NCI-H2029 treated with DMSO at 0.1 percent for 48 hours (cell line): ENCODE measurements at places on chromosomes 2 and 18.
A peak's percentile ranks its signal among the peaks of the same experiment; 100 is the strongest.

GRCh38 chr2:11703700-11704099 is 33.7 kb upstream of the NTSR2 start:
- no peak for DNase-seq

DNA sequence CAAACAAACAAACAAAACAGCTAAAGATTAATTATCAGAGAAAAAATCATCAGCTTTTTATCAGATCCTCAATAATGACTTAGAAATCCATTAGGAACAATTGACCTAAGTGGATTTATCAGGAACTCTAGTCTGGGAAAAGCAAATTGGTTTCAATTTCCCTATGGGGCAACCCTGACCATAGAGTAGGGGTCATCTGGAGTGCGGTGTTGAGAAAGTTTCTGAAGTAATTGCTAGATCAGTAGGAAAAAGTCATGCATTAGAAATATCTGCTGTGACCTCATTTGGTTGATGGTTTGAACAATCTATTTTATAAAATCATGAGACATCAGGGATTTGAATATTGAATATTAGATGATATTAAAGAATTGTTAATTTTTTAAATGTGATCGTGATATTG is 507.9 kb downstream of the TXNL1 start:
- DNase-seq = no peak

DNA sequence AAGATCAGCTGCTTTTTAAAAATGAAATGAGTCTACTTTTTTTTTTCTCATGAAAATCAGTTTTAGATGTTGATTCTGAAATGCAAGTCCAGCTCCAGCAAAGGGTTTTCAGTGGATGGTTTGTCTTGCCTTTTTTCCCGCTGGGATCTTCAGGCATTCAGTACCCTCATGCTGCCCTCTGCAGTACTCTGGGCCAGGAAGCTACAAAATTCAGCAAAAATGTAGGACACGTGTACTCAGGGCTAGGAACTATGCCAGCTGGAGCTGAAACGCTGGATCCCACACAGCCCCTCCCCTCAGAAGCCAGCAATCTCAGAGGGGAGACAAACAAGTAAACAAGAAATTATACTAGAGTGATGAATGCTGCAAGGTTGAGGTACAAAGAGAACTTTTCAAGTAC is 97.3 kb downstream of the MMADHC start:
- no peak for DNase-seq

- peak; percentile 7 for DNase-seq
Observed at GRCh38 chr2:74250189-74250631, 51.8 kb downstream of the MTHFD2 start.

- DNase-seq = no peak
Observed at GRCh38 chr2:183037074-183037552, 1.1 kb downstream of the NCKAP1 start.

- peak; percentile 84 for DNase-seq
Observed at GRCh38 chr2:11866358-11867335, 120.2 kb downstream of the LPIN1 start.

DNA sequence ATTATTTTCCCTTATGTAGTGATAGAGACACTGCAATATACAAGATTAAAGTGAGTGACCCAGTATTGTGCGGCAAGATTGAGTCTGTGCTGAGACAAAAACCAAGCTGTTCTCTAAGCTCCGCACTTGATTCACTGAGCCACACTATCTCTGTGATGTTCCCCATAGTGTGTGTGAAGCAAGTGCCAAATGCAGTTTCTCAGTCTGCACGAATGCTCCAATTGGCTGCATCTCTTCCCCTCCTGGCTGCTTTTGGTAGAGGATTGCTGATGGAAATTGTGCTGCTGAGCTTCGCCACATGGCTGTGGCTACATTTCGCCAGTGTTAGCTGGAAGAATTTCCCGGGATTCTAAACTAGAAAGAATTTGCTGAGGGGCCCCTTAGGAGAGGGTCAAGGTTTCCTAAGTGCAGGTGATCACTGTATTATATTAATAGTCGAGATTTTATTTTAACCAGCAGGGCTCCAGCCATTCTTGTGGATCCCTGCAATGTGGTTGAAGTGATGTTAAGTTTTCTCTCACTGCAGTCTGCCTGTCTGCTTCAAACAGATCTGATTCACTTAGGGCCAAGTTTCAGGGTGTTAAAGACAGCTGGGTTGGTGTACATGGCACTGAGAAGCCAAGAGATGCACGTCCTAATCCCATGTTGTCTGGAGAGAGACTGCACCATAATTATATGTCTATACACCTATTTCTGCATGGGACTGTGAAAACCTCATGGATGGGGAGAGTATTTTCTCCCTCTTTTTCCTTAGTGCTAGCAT is 317.2 kb downstream of the DCC start:
- DNase-seq = no peak

DNA sequence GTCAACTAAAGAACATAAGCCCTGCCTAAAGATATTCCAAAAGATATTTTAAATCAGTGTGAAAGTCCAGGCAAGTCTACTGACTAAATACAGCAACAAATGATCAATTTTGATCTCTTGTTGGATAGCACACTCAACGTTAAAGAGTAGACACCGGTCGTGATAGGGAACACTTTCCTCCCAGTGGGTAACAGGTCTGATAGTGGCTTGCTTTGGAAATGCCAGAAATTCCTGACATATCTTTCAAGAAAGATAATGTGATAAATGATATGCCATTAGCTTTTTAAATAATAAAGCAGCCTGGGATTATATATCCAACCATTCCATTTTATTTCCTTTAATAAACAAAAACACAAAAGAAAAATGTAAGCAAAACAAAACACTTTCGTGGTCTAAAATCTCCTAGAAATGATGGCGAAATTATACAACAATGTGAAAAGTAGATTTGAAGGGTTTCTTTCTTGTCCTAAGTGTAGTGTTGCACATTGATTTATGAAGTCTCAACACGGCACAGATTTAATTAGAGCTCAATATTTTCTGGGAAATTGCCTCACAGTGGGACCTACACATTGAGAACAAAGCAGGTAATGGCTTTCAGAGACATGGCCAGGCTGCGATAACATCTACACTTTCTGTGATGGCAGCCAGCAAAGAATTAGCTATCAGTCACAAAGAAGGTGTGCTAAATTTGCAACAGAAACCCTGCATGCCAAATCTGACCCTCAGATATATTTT is 158.6 kb downstream of the PPP1R1C start:
- no peak for DNase-seq

DNA sequence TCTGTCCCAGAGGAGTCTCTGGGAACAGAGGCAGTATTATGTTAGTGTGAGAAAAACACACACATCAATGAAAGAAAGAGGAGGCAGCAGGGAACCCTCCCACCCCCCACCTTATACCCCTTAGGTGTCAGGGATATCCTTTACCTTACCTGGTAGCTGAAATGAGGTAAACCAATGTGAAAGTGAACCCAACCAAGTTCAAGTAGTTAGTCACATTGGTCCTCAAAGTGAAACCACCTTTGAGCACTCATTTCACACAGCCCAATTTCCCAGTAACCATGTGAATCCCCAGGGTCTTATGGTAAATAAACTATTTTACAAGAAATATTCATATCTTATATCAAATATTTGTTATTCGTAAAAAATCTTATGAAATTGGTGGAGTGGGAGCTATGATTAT is 377.8 kb downstream of the LRATD1 start:
- no peak for DNase-seq

DNA sequence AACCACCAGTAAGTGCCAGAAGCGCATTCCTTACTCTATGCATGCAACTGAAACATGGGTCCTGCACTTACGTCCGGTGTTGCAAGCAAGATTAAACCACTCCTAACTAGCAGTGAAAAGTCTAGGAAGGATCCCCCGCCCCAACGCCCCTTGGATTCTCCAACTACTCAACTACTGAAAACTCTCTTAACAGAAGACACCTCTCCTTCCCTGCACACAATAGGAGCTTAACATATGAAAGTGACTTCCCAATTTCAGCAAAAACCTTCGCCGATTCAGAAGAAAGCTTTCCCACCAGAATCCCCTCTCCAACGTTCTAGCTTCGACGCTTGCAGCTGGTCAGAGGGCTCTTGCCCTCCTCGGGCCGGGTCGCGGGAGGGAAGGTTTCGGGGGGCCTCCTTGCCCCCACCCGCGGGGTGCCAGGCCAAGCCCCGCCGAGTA is 578 bp downstream of the IWS1 start:
- DNase-seq = no peak

- no peak for DNase-seq
Observed at GRCh38 chr2:43001787-43002468, 209.5 kb upstream of the HAAO start.

GRCh38 chr18:72206814-72207213 is 337.3 kb downstream of the CBLN2 start:
- DNase-seq = no peak

- DNase-seq = no peak
Observed at GRCh38 chr2:69989009-69989408, 27.6 kb upstream of the ASPRV1 start.

- no peak for DNase-seq
Observed at GRCh38 chr2:48240912-48241311, 289.0 kb upstream of the STON1 start.

DNA sequence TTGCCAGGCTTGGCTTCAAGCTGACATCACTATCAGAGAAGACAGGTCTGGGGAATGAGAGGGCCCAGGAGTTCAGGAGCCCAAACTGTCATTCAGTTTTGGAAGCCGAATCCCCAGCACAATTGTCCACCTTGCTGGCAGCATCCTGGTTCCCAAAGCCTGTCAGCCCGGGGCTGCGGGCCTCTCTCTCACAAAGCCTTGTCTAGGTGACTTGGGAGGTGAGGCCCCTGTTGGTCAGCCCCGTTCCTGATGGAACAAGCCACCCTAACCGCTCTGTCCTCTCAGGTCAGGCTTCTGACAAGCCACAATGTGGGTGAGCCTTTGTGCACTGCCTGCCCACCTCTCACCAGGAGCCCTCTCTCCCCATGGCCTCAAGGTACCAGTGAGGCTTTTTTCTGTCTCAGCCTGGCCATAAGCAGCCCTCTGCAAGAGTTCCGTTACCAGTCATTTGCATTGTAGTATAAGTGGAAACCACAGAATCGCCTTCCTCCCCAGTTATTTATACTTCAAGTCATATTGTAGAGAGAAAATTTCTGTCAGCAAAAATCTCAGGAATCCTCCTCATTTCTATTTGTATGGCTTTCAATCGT is 100.6 kb downstream of the MSH2 start:
- DNase-seq = no peak

- no peak for DNase-seq
Observed at GRCh38 chr2:181958726-181959125, 26.9 kb upstream of the PPP1R1C start.

- DNase-seq = no peak
Observed at GRCh38 chr2:69196327-69197117, 183.5 kb downstream of the ANTXR1 start.

- DNase-seq = no peak
Observed at GRCh38 chr2:10125842-10126631, 3.5 kb downstream of the RRM2 start.

GRCh38 chr2:178450524-178450773 is 526 bp downstream of the PRKRA start:
- DNase-seq = peak; percentile 62

GRCh38 chr2:37632310-37632709 is 39.1 kb downstream of the CDC42EP3 start:
- no peak for DNase-seq

- DNase-seq = no peak
Observed at GRCh38 chr18:23689616-23690504, 607 bp downstream of the LAMA3 start.

- DNase-seq = no peak
Observed at GRCh38 chr2:200847939-200848338, 16.5 kb downstream of the CLK1 start.

GRCh38 chr18:56276466-56276865 is 361.9 kb downstream of the TXNL1 start:
- DNase-seq = no peak

GRCh38 chr2:197216361-197216979 is 94.1 kb downstream of the ANKRD44 start:
- no peak for DNase-seq

DNA sequence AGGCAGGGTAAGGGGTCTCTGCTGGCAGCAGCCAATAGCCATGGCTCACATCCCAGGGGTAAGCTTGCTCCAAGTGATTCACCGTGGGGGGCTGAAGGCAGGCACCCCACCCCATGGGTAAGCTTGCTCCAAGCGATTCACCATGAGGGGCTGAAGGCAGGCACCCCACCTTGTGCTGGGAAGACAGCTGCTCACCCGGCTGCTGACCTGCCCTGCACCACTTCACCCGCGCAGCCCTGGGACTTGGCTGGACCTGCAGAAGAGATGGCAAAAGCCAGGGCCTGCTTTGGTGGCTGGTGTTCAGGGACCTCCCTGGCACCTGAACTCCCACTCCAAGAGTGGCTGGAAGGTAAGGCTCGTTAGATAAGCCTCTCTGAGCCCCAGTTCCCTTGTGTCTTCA is 19.2 kb downstream of the PTGR3 start:
- no peak for DNase-seq

DNA sequence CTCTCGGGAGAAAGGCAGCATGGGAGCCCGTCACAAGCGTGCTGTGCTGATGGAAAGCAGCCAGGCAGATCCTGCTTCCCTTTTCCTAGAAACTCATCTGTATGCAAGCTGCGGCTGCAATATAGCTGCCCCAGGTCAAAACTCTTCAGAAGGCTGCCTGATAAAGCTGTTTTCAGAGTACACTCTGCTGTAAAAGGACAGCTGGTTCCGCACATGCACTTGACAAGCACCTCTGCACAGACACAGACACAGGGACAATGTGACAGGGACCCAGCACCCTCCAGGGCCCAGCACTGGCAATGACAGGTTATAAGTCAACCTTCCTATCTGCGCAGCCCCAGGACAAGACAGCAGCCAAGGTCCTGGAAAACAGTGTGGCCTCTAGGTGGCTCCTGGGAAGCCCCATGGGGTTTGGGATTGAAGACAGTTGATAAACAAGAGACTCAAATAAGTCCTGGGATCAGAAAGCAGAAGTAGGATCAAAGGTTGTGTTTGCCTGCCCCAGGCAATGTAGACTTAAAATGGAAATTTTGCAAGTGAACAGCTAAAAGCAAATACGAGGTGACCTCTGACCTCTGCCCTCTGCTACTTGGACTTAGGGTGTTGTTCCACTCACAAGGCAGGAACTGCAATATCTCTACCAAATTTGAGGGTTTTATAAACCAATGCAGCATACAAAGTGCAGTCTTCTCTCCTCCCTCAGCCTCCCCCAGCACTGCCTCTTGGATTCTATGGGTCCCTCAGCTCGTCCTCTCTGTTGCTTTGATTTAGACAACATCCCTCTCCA is 16.9 kb downstream of the SLC66A2 start:
- DNase-seq = no peak

- no peak for DNase-seq
Observed at GRCh38 chr2:219526320-219527075, 12.2 kb downstream of the ASIC4 start.

- DNase-seq = no peak
Observed at GRCh38 chr2:230909841-230910545, 15.0 kb downstream of the GPR55 start.

DNA sequence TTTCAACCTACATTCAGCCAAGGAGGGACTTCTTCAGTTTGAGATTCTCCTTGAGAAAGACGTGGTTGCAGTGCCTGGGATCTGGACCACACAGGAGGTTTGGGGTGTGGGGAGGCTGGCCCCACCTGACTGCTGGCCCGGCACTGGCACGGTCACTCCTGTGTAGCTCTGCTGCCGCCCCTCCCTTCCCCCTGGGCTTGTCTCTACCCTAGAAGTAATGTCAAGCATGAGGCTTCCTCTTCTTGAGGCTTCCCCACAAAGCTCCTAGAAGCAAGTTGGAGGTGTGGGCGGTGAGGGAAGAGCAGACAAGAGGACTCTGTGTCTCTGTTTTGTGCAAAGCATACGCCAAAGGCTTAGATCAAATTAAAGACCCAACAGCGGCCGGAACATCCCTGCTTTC is 8.7 kb downstream of the KLHL29 start:
- no peak for DNase-seq
